ENCODE measurements at places on chromosomes 2 and 18.

- ATAC-seq, result no peak
Measured at GRCh38 chr2:196589419-196589818, 50.1 kb upstream of the CCDC150 start.

DNA sequence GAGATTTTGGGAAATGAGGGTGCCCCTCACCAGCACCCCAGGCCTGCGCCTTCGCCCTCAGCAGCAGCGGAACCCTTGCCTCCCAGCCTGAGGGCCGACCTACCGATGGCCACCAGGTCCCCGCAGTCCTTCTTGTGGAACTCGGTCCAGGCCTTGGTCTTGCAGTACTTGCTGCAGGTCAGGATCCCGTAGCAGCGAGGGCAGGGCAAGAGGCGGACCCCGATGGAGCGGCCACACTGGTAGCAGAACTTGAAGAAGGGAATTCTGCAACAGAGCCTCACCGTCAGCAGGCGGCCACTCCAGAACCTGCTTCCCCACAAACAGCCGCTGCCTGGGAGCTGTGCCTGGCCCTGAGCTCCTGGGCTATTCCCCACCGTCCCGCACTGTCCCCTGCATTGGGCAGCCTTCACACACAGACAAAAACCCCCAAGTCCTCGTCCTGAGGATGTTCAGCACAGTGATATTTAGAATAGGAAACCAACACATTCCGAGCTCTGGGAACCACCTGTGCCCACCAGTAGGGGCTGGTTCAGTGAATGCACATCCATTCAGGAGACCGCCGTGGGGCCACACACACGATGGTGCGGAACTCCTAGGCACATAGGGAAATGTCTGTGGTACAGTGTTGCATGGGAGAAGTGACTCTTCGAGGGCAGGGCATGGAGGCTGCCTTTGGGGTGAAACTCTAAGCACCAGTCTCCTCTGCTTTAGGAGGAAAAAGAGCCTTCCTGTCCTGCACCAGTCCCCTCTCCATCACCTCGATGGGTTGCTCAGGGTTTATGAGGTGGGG is 45.6 kb downstream of the GPC1 start:
- no peak for ATAC-seq

GRCh38 chr2:229467783-229468182 is 196.7 kb upstream of the PID1 start:
- no peak for ATAC-seq

GRCh38 chr2:98932778-98933343 is 3.2 kb downstream of the CRACDL start:
- ATAC-seq, result no peak

- ATAC-seq, result no peak
Measured at GRCh38 chr2:38214209-38214717, 138.3 kb upstream of the CYP1B1 start.

DNA sequence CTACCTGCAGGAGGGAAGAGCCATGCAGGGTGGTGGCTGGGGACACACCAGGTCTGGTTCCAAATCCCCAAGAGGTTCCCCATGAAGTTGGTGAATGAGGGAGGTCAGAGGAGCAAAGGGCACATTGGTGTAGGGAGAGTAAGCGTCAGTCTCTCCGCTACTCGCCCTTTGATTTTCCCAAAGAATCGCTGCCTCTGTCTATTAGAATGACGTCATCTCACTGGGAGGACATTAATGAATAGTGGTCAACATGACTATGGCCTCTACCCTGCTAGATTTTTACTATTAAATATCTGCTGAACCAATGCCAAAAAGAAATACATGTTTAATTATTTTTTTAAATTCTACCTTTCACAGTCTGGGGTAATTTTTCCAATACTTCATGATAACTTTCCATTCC is 109.6 kb upstream of the SNTG2 start:
- ATAC-seq, result no peak

- no peak for ATAC-seq
Measured at GRCh38 chr2:147165697-147166382, 679.0 kb upstream of the ACVR2A start.

DNA sequence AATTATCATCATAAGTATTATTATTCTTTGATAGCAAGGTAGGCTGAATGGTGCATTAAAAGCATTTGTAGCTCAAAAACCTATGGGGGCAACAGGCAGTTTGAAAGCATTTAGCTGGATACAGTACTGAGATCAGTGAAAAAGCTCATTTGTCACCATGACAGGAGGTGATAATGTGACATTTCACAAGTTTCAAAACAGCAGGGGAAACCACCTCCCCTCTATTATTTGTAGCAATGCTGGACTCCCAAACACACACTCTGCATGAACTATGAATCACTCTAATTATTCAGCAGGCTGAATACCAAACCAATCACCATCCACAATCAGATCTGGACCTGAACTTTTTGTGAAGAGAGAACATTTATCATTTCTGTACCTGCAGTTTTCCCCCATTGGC is 63.4 kb downstream of the MYO5B start:
- ATAC-seq, result no peak

- ATAC-seq, result no peak
Measured at GRCh38 chr2:31812051-31812798, 198.6 kb downstream of the MEMO1 start.

DNA sequence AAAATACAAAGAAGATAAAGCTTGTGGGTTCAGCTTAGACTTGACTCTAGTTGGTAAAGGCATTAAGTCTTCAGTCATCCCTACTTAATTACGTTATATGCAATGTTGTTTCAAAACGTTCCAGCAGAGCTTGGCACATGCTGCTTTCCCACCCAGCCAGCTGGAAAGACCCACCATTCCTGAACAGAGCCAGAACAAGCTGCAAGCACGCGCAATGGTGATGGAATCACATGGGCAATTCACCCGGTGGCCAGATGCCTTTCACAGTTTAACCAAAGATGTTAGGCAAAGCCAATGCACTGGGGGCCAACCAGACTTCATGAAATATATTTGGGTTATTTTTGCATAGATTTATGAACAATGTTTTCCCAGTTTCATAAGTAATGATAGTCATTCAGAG is 123.4 kb upstream of the CDH20 start:
- no peak for ATAC-seq

DNA sequence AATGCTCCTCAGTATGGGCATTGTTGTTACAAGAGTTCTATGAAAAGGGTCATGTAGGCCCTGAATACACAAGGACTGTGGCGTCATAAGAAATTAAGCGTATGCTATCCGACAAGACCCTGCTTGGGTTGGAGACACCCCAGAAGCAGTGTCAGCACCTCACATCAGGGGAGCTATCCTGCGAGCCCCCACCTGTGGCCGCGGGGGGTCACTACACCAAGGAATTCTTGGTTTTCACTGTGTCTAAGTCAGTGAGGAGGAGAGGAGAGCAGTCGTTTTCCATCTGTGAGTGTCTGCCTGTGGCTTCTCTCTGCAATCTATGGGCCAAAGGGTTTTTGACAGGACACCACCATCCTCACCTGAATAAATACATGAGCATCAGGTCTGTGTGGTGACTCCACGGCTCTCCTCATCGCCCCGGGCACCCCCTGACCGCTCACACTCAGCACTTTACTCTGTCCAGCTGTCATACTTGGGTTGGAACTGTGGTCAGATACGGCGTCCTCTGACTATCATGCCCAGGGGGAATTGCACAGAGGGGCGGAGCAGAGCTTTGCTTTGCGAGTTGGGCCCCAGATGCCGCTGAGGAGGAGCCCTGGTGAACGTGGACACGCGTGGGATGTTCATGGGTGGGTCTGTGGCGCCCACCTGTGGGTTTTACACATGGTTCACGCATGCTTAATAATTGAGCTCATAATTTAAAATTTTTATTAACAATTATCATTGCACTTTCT is 235.5 kb downstream of the MYT1L start:
- no peak for ATAC-seq

GRCh38 chr2:227488045-227488444 is 16.1 kb downstream of the AGFG1 start:
- ATAC-seq, result no peak

DNA sequence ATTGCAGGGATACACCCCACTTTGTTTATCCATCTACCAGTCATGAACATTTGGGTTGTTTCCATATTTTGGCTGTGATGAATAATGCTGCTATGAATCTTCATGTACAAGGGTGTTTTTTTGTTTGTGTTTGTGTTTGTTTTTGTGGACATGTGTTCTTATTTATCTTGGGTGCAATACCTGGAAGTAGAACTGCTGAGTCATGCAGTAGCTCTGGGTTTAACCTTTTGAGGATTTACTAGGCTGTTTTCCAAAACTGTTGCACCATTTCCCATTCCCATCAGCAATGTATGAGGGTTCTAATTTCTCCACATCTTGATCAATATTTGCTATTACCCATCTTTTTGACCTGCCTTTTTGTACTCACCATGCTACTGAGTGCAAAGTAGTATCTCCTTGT is 140.0 kb upstream of the CYP1B1 start:
- ATAC-seq, result peak; percentile 32

- ATAC-seq, result no peak
Measured at GRCh38 chr2:224932522-224932921, 109.7 kb downstream of the DOCK10 start.

DNA sequence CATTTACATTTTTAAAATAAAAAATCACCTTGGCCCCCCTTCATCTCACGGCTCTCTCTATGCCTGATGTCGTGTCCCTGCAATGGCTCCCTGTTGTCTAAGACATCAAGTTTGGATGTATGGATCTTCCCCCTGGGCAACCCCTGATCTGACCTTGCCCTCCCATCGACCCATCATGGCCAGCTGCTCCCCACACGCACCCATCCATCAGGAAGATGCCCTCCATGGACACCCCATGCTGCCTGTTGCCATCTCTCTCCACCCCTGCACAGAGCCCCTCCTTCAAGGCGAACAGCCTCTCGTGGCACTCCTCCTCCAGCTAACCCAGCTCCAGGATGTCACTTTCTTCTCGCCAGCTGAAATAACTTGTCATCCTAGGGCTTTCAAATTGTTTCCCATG is 59.5 kb downstream of the DPYSL5 start:
- no peak for ATAC-seq

GRCh38 chr2:96274355-96275056 is 8.5 kb downstream of the CIAO1 start:
- ATAC-seq, result no peak

DNA sequence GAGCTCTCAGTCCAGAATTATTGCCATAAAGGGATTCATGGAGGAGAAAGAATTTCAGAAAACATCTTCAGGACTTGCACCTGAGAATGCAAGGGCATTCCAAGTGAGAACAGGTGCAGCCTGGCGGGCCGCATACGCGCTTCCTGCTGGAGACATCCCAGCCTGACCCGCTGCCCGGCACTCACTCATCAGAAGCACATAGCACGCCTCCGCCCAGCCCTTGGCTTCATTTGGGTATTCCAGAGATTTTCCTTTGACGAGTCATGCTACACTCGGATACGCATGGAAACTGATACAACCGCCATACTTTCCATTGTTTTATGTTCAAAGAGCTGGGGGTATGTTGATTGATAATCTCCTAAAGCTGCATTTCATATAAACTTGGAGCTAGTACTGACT is 228.0 kb upstream of the ID2 start:
- ATAC-seq, result no peak

- ATAC-seq, result no peak
Measured at GRCh38 chr2:137091704-137092103, 326.4 kb downstream of the THSD7B start.

- no peak for ATAC-seq
Measured at GRCh38 chr2:173755798-173756197, 209.4 kb downstream of the SP3 start.

DNA sequence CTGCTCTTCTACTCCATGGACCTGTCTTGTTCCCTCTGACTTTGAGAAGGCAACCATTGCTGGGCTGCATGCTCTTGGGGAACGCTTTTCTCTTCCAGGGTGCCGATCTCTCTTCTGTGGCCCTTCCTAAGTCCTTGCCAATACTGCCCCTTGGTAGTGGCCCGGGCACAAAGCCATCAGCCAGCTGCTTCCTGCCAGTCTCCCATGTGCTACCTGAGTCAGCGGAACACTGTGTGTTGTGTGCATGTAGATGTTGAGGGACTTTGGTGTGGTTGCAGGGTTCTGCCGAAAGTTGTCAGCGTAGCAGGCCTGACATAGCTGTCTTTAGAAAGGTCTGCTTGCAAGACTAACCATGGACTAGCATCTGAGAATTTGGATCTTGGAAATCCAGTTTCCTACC is 35.4 kb downstream of the MGAT5 start:
- ATAC-seq, result no peak

DNA sequence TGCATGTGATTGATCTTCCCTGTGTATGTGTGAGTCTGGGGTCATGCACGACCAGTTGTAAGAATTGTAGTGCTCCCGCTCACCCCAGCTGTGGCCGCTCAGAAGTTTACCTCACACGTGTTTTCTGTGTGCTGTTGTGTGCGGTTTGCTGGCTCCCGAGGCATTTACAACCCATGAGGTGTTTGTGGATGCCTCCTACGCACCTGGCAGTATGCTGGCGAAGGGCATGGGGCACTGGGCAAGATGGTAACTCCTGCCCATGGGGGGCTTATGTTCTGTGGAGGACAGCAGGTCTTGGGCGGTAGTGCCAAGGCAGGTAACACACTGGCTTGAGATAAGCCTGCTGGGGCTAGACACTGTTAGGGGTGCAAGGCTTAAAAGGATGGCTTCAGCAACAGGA is 102.6 kb upstream of the HS6ST1 start:
- no peak for ATAC-seq

DNA sequence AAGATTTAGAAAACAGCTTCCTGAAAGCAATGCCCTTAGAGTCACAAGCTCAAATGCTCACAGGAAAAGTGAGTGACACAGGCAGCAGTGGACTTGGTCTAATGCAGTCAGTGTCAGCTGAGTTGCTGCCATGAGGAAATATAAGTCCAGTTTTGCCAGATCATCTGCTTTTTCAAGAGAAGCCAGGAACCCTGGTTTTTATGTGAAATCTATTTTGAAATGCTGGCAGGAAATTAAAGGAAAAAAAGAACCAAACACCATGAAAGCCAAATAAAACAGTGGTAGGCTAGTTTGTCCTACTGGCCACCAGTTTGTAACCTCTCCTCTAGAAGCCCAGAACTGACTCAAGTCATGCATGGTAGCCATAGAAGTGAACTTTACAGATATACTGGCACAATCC is 109.2 kb downstream of the THADA start:
- ATAC-seq, result peak; percentile 65

- no peak for ATAC-seq
Measured at GRCh38 chr2:121030523-121030922, 254.5 kb downstream of the TFCP2L1 start.

GRCh38 chr2:108446703-108447102 is 2.3 kb upstream of the GCC2 start:
- ATAC-seq, result no peak

DNA sequence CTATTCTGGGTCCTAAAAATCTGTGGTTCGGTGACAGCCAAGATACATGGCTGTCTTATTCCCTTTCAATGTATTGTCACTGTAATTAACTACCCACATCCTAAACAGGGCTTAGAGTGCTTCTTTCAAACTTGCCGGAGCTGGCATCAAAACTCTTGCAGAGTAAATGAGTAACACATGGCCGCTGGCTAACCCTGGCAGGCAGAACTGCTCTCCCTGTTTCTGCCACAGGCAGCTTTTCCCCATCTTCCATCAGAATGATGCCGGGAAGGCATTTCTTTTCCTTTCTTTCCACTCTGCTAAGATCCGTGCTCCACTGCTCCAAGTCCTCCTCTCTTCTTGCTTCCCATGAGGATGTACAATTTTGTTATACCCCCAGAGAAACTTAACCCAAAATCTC is 54.8 kb upstream of the PTPRM start:
- ATAC-seq, result no peak
